ENCODE measurements at places on chromosomes 16 and 17.

DNA sequence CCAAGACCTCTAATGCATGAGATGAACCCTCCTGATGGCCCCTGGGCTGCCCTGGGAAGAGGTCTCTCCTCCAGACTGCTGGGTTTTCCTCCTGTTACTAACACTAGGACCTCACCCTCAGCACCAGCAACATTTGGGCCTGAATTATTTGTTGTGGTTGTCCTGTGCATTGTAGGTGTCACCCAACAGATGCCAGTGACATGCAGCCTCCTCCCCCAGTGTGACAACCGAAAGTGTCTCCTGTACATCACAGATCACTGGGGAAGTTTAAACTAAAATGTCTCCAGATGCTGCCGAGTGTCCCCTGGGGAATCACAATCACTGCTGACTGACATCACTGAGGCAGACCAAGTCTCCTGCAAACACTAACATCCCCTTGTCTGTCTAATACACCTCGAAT is 74.8 kb downstream of the SLC5A11 start:
- no peak for DNase-seq

- DNase-seq = no peak
Measured at GRCh38 chr17:3993493-3994220, 29.4 kb upstream of the ATP2A3 start.

DNA sequence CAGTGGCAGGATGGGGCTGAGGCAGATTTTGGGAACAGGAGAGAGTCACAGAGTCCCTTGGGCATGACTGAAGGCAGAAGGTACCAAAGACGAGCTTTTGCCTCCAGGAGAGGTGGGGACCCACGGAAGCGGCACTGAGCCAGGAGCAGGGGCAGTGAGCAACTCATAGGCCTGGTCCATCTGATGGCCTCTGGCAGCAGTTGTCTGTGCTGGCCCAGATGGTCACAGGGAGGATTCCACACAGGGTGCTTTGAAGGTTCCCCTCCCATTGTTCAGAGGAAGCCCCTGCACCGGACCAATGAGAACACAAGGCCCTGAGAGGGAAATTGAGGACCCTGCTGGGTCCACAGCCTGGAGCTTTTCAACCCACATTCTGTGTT is 360.3 kb upstream of the TNRC6C start:
- no peak for DNase-seq

GRCh38 chr16:51391798-51392511 is 240.9 kb upstream of the SALL1 start:
- DNase-seq = no peak

DNA sequence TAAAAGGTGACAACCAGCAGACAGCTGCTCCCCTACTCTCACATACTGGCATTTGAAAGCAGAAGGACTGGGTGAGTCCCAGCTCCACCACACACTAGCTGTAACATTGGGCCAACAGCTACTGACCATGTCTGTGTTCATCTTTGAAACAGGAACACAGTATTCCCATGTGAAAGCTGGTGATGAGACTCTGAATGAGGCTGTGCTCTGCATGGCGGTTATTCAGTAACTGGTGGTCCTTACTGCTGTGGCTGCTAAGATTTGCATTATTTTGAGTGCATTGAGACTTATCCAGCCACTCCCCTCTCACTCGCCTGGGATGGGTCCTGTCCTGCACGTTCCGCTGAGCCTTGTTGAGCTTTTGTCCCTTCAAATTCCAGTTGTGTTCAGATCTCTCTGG is 342.9 kb downstream of the FOXL1 start:
- DNase-seq = no peak

- no peak for DNase-seq
Measured at GRCh38 chr16:90026135-90026534, 6.9 kb upstream of the DBNDD1 start.

DNA sequence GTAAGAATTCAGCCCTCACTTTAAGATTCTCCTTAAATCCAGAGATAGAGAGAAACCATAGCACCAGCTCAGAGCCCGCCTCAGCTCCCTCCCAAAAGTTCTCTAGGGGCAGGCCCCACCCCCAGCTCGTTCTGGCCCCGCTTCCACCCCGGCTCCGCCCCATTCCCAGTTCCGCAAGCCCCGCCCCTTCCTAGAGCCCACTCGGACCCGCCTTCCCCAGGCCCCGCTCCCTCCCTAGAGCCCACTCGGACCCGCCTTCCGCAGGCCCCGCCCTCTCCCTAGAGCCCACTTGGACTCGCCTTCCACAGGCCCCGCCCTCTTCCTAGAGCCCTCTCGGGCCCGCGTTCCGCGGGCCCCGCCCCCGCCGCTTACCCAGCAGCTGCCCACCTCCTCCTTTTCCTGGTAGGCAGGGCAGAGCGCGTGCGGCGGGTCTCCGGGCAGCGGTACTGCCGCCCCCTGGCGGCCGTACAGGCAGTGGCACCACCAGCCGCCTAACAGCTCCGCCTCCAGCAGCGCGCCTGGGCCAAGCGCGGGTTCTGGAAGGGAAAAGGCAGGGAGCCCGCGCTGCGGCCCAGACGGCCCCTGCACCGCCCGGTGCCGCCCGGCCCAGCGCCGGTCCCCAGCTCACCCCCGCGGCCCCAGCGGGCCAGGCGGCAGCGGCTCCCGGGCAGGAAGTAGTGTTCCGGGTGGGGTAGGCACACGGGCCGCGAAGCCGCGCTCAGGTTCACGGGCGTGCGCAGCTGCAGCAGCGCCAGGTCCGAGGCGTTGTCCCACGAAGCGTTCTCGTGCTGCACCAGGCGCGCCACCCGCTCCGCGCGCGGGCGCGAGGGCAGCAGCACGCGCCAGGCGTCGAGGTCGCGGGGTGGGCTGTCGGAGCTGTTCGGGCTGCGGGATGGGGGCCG is 6.8 kb upstream of the PRSS8 start:
- peak; percentile 98 for DNase-seq

DNA sequence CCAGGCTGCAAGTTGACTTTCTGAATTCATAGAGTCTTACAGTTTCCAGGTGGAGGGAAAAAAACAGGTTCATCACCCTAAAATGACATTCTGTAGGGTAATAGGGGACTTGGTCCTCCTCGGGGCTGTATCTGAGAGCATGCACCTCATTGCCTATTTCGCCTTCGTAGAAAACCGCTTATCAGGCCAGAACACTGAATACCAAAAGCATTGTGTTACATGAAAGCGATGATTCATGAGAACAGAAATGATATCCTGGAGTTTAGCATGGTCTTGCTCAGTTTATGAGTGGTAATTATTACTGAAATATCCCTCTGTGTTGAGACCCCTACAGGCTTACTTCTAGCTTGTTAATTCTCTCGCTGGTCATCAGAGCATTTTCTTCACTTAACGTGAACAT is 61.4 kb upstream of the ARHGAP44 start:
- DNase-seq = no peak

GRCh38 chr17:74379495-74380085 is 12.3 kb downstream of the GPR142 start:
- peak; percentile 69 for DNase-seq

GRCh38 chr17:66831383-66832210 is 3.3 kb upstream of the CACNG5 start:
- no peak for DNase-seq

- peak; percentile 87 for DNase-seq
Measured at GRCh38 chr16:19520861-19521331, 1.0 kb downstream of the GDE1 start.

GRCh38 chr17:45436161-45436560 is 3.5 kb upstream of the ARHGAP27 start:
- no peak for DNase-seq
